Activated T-cell treated with anti-CD3 and anti-CD28 coated beads, Interleukin-2, amount 50 U/mL, for 4 hours (primary cell): ENCODE measurements at places on chromosomes 6 and 20.

DNA sequence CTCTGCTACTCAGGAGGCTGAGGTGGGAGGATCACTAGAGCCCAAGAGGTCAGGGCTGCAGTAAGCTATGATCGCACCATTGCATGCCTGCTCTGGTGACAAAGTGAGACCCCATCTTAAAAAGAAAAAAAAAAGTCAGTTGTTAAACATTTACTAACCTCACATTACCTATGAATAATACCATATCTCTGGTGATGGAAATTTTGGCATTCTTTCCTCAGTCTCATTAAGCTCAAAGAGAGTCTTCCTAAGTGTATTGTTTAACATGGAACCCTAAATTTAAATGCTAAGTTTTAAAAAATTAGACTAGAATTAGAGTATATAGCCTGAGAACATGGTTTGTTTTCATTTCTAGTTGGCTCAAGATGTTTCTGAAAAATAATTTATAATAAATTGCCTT is 11.3 kb upstream of the BFSP1 start:
- DNase-seq = no peak

DNA sequence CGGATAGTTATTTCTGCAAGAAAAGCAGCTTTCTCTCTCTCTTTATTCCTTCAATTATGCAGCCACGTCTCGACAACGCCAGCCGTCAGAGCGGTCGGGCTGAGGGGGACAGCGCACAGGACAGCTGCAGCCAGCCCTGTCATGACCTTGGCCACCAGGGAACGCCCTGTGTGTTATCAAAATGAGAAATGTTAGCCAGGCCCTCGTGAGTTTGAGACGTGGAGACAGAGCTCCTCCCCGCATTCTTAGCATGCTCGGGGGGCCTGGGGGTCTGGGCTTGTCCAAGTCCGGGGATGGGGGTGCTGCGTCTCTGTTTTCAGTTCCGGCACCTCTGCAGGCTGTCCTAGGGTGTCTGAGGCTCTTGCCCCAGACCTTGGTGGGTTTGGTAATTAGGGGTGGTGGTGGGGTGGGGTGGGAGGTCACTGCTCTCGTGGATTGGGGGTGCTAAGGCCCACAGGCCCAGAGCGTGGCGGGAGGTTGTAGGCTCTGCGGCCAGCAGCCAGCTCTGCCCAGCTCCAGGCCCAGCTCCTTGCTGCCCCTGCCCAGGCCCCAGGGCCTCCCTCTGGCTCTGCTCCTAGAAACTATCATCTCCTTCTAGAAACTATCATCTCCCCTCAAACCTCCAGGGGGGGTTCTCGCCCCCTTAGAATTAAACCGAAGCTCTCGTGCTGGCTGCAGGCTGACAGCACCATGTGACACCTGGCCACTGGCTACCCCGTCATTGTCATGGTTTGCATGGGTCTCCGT is 54.3 kb upstream of the GATA5 start:
- DNase-seq = no peak

DNA sequence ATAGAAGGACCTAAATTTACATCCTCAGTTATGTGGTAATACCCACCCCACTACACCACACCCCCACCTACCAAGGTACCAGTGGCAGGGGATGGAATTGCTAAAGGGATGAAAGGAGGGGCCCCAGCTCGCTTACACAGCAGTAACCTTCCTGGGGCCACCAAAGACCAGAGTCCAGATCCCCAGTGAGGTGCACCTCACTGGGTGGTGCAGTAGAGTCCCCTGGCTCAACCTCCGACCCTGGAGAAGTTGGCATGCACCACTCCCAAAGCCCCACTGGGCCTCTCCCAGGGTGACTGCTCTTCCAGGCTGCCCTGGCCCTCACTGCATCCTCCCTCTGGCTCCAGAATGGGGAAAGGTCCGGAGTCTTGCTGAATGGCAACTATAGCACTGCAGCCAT is 816 bp downstream of the UNC5CL start:
- DNase-seq = no peak

DNA sequence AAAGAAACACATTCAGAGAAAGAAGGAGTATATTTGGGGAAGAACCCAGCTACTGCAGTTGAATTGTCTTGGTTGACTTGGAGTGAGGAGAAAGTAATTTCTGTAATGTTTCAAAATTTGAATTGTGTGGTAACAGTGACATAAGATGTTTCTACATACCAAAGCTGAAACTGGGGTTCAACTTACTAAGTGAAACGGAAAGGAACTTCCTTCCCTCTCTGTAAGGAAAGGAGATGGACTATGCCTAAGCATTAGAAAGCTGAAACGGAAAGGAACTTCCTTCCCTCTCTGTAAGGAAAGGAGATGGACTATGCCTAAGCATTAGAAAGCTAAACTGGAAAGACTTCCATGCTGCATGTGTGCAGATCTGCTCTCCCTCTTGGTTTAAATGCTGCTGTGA is 46.0 kb downstream of the HUS1B start:
- no peak for DNase-seq

DNA sequence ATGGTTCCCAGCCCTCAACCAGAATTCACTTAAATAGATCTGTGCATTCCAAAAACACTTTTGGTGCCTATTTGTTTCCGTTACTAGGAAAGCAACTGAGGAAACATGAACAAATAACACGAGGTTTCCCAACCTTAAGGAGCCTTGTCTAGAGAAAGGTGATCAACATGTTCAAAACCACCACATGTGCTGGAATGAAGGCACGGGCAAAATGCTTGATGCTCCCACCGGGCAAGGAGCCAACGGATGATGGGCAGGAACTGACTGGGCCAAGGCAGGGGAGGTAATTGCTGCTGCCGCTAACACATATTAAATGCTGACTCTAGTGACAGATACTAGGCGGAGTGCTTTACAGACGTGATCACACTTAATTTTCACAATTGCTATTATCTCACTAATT is 2.5 kb downstream of the MYLK4 start:
- no peak for DNase-seq

- DNase-seq = peak; percentile 28
Measured at GRCh38 chr6:156780102-156780641, 3.0 kb downstream of the ARID1B start.

DNA sequence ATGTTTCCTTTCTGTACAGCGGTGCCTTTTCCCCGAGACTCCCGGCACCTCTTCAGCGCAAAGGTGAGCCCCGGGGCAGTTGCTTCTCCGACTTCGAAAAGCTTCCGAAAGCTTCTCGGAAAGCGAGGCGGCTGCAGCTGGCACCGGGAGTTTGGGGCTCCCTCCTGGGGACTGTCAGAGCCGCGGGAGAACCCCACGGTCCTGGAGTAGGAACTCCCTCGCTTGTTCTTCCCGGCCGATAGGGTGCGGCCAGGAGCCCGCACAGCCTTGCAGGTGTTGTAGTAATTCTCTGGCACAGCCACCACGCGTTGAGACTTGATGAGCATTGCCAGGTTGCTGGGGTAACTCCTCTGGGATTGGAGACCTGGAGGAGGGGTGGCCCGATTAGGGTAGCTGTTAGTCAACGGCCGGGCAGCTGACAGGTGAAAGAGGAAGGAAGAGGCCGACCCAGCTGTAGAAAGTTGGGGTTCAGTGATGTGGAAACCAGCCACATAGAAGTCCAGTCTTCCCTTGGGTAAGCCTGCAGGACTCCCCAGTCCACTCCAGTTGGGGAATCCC is 721 bp downstream of the KDM1B start:
- DNase-seq = peak; percentile 32

GRCh38 chr6:170129691-170130171 is 161.1 kb downstream of the DLL1 start:
- DNase-seq = no peak

DNA sequence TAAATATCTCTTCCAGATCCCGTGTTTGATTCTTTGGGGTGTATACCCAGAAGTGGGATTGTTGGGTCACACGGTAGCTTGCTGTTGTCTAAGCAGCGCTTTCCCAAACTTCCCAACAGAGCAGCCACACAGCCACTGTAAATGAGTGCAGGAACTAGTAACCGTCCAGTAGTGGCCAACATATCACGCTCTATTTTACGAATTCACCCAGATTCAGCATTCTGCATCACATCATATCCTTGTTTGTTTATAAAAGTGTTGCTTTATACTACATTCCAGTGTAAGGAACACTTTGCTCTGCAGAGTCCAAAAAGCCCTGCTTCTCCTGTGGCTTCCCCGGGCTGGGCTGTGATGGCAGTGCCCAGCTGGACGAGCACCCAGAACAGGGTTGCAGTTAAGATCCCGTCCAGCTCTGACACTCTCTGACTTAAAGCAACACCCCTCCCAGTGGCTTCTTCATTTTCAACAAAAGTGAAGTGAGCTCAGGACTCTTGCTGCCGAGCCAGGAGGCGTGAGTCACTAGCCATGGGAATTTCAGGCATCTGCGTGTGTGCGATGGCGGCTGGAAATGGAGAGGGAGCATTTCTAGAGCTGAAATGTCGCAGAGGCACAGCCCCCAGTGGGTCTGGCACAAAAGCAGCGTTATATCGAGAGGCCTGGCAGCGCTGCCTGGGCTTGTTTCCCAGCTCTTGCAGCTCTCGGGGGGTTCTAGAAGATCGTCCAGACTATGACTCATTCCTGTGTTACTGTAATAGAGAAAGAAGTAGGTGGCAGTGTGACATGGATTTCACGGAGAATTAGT is 216.3 kb upstream of the ECI2 start:
- DNase-seq = no peak

GRCh38 chr6:118080547-118080946 is 173.5 kb downstream of the SLC35F1 start:
- no peak for DNase-seq

DNA sequence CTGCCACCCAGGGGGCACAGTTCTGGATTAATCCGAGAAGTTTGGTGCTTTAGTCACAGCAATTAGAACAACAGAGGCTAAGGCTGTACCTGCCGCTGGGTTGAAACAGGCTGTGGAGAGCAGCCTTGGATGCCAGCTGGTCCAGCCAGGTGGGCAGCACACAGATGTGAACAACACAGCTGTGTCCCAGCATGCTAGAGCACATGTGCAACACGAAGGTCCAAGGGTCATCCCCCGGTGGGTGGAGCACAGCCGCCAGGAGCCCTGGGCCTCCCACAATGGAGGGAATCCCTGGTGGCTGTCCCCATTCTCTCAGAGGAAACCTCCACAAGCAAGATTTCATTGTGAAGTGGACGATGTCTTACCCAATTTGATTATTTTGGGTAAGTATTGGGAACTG is 99.2 kb upstream of the SYNDIG1 start:
- no peak for DNase-seq

- no peak for DNase-seq
Measured at GRCh38 chr6:5274231-5274630, 12.9 kb downstream of the FARS2 start.

- DNase-seq = no peak
Measured at GRCh38 chr6:126926926-126927325, 191.5 kb upstream of the RSPO3 start.

DNA sequence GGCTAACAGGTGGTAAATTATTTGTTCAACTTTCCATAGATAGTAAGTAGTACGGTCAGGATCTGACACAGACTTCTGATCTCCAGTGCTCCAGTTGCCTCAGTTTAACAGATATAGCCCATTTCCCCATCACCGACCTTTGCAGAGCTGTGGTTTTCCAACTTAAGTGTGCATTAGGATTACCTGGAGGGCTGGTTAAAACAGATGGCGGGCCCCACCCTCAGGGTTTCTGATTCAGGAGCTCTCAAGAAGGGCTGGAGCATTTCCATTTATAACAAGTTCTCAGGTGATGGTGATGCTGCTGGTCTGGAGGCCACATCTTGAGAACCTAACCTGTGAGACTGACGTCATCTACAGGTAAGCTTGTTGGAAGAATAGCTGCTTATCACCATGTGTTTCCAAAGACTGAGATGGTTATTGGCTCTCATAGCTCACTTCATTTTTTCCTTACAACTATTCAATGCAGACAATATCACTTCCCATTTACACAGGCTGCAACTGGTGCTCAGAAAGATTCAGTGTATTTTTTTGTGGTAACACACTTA is 360.1 kb upstream of the CHD6 start:
- no peak for DNase-seq

- no peak for DNase-seq
Measured at GRCh38 chr6:27888566-27888965, 23.6 kb downstream of the OR2B2 start.

DNA sequence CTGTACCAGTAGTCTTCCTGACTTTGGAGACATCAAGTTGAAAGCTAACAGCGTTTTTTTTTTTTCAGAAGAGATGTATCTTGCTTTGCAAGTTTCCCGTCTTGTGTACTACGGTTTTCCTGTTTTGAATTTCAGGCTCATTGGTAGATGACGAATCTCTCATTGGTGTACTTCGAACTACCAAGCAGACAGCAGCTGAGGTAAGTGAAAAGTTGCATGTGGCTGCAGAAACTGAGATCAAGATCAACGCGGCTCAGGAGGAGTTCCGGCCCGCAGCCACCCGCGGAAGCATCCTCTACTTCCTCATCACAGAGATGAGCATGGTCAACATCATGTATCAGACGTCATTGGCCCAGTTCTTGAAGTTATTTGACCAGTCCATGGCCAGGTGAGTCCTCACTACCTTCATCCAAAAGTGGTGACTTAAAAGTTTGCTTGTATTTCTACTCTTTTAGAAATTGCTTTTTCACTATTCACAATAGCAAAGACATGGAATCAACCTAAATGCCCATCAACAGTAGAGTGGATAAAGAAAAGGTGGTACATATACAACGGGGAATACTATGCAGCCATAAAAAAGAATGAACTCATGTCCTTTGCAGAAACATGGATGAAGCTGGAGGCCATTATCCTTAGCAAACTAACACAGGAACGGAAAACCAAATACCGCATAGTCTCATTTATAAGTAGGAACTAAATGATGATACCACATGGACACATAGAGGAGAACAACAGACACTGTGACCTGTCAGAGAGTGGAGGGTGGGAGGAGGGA is 110.6 kb upstream of the GLP1R start:
- DNase-seq = no peak

GRCh38 chr6:109087661-109088264 is 6.9 kb downstream of the SESN1 start:
- no peak for DNase-seq

DNA sequence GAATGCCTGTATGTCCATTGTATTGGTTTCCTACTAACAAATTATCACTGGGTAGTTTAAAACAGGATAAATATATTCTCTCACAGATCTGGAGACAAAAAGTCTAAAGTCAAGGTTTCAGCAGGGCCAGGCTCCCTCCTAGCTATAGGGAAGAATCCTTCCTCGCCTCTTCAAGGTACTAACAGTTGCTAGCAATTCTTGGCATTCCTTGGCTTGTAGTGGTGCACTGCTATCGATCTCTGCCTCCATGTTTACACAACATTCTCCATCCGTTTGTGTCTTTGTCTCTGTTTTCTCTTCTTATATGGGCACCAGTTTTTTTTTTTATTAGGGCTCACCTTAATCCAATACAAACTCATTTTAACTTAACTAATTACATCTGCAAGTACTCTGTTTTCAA is 48.9 kb downstream of the OR2B6 start:
- DNase-seq = no peak
